Left kidney (tissue), 8 donors: ENCODE measurements at places on chromosomes 4 and X.

GRCh38 chr4:66266035-66266434 is 595.7 kb upstream of the EPHA5 start:
- no peak for DNase-seq

DNA sequence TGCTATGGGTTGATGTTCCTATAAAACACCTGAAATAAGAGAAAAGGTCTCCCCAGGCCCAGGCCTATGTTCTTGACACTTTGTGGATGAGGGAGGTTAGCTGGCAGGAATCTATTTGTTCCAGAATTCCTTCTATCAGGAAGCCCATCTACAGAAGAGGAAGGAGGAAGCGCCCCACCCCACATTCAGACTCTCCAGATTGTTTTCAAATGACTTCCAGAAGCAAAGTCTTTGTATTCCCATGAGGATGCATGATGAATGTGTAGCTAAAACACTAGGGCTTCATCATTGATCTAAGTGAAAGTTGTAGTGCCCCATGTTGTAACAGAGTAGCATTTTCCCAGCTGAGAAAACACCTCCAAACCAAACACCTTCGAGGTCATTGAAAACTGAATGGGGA is 16.4 kb downstream of the OTC start:
- no peak for DNase-seq

GRCh38 chrX:71214604-71215337 is 8.3 kb upstream of the GJB1 start:
- DNase-seq: no peak

DNA sequence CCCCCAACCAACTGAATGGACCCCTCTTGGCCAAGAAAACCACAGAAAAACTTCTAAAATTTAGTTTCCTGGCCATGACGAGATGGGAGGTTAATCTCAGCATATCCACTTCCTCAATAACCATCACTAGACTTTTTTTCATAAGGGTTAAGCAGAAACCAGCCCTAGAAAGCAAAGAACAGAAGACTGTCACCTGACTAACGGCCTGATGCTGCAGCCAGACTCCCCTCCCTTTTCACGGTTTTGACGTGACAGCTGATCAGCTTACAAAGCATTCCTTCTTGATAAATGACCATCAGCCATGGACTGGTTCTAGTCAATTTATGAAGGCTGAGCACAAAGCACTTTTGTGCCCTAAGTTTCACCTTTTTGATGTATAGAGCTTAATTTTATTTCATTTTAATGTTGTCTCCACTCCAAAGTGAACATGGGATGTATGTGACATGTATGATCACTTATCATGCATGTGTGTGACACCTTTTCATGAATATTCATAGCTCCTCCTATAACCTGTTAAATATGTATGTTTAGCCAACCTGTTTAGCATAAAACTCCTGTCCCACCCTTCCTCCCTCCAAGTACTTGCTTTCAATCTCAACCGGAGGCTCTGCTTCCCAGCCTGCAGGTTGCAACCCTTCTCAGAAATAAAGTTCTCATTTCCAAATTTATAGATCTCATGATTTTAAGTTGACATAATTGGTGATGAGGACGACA is 56.3 kb downstream of the SERTM2 start:
- DNase-seq: no peak

DNA sequence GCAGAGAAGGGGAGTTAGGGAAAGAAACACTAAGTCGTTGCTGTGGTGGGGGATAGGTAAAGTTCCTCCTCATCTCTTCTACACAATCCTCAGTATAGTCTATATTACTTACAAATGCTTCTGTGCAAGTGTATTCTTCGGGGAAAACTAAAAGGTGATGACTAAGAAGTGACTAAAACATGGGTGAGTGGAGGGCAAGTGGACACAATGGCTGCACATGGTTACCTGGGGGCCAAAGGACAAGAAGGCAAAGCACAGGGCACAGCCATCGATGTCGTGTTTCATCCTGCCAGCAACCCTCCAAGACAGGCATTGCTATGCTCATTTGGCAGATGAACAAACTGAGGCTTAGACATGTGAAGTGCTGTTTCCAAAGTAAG is 35.5 kb upstream of the CCKAR start:
- no peak for DNase-seq

GRCh38 chr4:77342170-77342810 is 185.3 kb downstream of the CCNG2 start:
- no peak for DNase-seq

GRCh38 chr4:177001271-177002175 is 208.8 kb upstream of the VEGFC start:
- DNase-seq: no peak

DNA sequence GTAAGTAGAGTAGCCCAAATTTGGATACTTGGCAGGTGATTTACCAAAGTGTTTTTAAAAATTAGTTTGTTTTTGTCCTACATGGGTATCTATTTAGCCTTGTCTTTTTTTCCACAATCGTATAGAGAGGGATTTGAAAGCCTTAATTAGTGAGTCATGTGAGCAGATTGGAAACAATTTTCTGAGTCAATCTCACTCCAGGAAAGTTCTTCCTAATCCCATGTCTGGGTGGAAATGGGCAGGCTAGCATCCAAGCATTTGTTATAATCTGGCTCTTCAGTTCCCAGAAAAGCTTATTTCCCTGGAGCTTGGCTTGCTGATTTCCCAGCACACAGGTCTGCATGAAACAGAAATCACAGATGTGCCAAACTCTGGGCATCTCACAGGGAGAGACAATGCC is 426.9 kb upstream of the BOD1L1 start:
- no peak for DNase-seq

DNA sequence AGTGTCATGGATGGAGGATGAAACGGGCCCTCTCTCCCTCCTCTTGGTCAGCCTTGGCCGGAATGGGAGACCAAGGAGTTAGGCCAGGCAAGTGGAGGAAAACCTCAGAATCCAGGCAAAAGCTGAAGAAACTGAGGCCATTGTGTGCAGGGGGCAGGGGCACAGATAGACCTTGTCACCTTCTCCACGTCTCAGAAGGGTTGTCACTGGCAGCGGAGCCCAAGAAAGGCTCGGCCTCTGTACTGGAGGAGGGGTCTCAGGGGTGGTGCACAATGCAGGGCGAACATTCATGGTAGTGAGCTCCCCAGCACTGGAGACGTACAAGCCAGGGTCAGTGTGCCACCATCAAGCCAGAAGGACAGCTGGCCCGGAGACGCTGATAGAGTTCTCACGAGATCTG is 139.5 kb downstream of the CPZ start:
- no peak for DNase-seq

GRCh38 chrX:29545878-29546277 is 669.5 kb upstream of the MAGEB2 start:
- no peak for DNase-seq

DNA sequence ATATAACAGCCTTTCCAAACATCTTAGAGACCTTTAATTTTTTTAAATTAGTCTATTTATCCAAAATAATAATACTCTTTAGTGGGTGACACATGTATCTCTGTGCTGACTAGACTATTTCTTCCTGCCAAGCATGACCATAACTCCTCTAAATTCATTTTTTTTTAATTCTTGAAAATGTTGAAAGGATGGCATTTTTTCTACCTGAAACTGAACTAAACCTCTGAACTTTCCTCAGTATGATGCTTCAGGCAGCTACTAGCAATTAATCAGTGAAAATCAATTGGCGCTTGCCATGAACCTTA is 42.4 kb upstream of the PDLIM5 start:
- DNase-seq: no peak

DNA sequence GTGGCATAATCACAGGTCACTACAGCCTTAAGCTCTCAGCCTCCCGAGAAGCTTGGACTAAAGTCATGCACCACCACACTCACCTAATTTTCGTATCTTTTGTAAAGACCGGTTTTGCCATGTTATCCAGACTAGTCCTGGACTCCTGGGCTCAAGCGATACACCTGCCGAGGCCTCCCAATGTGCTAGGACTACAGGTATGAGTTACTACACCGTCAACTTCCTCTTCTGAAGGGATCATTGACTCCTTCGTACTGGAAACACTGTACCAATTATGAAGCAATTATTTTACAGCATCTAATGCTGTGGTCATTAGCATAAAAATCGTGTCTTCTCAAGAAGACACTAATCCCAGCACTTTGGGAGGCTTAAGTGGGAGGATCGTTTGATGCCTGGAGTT is 35.2 kb downstream of the PDS5A start:
- no peak for DNase-seq

DNA sequence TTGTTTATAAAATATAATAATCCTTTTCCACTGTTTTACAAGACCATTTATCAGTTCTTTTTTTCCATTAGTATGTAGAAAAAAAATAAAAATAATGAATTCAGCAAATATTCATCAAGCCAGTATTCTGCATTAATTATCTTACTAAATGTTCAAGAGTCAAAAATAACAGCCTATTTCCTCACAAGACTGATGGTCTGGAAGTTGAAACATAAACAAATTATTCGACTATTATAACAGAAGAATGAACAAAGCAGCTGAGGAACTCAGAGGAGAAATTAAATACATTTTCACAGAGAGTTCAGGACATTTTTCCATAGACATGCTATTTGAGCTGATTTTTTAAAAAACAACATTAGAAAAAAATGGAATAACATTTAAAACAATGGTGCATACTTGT is 2594.8 kb downstream of the ARAP2 start:
- DNase-seq: no peak

GRCh38 chrX:102976793-102977495 is 39.9 kb downstream of the RAB40AL start:
- peak; percentile 27 for DNase-seq

DNA sequence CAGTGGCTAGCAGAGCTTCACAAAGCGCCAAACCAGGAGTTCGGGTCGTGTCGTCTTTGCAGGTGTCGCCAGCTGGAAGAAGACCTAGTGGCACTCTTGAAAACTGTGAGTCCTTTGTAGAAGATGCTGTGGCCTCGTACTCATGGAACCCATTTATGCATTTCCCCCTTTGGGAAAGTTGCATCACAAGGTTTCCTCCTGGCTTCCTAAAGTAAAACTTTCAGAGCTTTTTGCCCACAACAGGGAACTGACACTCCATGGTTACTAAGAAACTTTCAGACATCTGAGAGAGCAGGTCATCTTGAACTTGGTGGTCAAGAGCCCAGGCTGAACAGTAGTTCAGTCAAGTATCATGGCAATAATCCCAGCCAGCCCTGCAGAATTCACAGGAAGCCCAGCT is 15.9 kb upstream of the NOCT start:
- DNase-seq: no peak

DNA sequence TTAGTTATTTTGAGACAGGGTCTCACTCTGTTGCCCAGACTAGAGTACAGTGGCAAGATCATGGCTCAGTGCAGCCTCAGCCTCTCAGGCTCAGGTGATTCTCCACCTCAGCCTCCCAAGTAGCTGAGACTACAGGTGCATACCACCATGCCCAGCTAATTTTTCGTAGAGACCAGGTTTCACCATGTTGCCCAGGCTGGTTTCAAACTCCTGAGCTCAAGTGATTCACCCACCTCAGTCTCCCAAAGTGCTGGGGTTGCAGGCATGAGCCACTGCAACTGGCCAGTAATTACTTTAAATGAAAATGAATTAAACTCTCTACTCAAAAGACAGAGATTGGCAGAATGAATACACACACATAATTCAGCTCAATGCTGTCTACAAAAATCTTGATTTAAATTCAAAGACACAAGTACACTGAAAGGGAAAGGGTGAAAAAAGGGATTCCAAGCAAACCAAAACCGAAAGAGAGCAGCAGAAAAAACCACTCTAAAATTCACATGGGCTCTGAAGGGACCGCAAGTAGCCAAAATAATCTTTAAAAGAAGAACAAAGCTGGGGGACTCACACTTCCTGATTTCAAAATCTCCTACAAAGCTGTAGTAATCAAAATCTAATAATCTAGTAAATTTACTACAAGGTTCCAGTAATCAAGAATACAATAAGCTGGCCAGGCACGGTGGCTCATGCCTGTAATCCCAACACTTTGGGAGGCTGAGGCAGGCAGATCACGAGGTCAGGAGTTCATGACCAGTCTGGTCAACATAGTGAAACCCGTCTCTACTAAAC is 11.8 kb upstream of the SPON2 start:
- DNase-seq: no peak

GRCh38 chr4:166498546-166498945 is 625.5 kb downstream of the TLL1 start:
- DNase-seq: no peak

- DNase-seq: no peak
These were observed 1.6 kb downstream of the SNX25 start for GRCh38 chr4:185211035-185211434.

DNA sequence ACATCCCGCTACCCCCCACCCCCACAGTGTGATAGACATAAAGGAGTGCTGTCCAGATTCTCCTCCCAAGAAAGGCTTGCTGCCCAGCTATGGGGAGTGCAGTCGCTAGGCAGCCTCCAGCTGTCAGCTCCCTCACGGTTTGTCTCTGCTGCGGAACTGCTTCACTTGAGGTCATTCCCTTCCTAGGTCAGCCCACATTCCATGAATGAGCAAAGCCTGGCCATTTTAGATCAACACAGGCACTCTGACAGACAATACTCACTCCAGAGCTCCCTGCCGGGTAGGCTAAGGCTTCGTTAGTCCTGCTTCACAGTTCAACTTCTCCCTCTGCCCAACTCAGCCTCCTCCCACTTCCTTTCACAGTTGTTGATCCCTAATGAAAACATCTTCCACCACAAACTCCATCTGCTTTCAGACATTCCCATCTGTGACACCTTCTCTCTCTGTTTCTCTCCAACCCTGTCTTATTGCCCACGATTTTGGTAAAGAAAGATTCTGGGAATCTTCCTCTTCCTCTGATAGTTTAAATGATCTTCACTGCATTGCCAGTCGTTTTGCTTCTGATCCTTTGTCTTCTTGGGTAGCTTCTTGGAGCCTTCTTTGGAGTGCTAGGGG is 318.9 kb upstream of the F9 start:
- no peak for DNase-seq

DNA sequence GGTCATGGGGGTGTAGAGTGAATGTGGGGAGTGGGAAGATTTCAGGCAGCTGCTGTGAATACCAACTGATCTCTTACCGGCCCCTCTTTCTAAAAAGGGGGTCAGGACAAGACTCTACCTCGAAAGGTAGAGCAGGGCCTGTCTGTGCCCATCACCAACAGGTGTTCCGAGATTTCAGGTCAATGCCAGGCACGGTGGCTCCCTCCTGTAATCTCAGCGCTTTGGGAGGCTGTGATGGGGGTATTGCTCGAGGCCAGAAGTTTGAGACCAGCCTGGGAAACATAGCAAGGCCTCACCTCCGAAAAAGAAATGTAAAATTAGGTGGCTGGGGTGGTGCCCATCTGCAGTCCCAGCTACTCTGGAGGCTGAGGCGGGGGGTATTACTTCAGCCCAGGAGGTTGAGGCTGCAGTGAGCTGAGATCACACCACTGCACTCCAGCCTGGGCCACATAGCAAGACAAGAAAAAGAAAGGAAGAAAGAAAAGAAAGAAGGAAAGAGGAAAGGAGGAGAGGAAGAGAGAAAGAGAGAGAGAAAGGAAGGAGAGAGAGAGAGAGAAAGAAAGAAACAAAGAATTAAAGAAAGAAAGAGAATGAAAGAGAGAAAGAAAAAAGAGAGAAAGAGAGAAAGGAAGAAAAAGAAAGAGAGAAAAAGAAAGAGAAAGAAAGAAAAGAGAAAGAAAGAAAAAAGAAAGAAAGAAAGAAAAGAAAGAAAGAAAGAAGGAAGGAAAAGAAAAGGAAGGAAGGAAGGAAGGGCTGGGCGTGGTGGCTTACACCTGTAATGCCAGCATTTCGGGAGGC is 50.1 kb downstream of the CRLF2 start:
- DNase-seq: no peak
